HEK293T (cell line): ENCODE measurements at places on chromosomes 2 and 18.

GRCh38 chr2:57460396-57461276 is 586.0 kb upstream of the VRK2 start:
- no peak for DNase-seq

DNA sequence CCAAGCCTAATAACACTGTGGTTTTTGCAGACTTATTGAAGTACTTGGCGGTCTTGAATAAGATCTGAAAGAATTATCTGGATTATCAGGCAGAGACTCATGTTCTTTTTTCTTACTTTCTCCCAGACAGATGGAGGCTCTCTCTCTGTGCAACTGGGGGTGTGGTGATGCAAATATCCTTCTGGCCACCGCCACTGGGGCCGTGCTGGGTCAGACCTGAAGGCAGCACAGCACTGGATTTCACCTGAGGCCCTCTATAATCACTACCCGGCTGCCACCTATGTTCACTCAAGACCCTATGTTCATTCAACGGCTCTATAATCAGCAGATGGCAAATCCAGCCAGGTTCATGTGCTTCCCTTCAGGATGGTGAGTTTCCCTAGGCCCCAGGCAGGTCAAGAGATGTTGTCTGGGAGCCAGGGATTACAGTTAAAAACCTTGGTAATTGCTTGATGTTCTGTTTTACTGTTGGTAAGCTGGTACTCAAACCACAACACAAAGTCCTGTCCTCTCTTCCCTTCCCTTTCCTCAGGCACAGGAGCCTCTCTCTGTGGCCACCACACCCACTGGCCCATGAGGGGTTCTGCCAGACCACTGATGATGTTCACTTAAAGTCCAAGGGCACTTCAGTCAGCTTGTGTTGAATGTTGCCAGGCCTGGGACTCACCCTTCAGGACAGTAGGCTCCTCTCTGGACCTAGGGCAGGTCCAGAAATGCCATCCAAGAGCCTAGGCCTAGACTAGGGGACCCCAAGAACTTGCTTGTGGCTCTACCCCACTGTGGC is 205.3 kb upstream of the GCFC2 start:
- DNase-seq: no peak

DNA sequence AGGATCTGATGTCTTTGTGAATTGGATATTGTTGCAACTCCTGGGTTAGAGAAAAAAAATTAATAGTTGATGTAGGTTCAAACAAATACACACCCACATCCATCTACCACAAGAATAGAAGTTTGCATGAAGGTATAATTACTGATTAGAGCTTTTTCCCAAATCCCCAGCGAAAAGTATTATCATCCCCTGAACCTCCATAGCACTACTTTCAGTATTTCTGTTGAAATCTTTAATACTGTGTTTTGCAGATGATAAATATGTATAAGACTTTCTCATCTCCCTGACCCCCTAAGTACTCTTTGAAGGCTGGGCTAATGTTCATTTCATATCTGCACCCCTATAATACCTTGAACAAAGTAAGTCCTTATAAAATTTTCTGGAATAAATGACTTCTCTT is 6.4 kb downstream of the FN1 start:
- DNase-seq: no peak

DNA sequence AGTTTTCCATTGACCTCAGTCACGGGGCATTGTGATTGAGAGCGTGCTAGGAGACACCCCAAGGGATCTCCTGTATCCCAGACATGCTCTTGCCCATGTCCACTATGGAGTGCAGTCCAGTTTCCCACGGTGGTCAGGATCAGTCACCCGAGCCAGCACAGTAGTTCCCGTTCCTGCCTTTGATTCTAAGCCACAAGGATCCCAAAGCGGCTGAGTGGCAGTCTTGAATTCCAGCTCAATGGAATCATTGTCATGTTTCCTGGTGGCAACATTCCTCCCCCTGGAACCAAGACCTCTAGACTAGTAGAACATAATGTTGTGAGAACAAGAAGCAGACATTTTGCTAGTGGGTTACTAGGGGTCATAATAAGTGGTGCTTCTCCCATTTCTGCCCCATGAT is 154.3 kb downstream of the SEPTIN10 start:
- no peak for DNase-seq

DNA sequence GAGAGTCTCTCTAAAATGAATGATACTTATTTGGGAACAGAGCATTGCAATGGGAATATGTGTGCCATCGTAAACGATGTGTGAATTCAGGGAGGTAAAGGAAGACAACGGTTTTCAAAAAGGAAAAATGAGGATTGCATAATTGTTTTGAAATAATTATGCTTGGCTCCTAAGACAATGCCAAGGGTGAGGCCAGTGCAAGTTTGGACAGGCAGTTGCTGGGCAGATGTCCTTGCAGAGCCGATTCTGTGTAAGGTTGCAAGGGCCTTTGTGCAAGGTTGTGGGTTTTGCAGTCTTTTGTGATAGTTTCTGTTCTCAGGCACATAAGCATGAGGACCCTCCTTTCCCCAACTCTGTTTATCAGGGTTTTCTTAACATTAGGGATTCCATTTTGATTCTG is 70.0 kb upstream of the ZNF236 start:
- DNase-seq: no peak

DNA sequence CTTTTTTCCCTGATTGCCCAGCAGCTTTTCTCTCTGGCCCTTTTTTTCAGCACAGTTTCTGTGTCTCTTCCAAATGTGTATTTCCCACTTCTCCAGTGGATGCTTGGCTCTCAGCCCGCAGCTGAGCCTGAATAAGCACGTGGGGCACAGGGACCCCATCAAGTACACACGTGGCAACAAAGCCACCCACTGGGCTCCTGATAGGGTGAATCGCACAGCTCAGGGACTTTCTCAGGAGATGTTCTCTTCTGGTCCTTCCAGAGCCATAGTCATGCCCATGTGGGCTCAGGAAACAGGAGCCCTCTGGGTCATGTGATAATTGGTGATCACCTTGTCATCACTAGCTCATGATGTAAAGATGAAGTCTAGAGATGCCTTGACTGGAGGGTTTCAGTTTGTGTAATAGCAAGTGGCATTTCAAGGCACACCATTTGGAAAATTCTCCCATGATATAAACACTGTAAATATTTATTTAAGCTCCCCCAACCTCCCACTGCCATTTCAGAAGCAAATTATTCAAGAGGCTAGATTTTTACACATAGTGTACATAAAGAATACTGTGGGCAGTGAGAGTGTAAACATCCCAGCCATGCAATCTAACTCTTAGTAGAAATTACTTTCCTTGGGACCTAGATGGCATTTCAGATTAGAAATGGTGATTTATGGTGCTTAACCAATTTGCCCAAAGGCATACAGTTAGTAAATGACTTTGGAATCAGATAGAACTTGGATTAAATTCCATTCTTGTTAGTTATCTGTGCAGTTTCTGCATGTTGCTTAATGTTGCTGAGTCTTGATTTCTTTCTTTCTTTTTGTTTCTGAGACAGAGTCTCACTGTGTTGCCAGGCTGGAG is 597.5 kb downstream of the SLC4A3 start:
- DNase-seq: no peak

DNA sequence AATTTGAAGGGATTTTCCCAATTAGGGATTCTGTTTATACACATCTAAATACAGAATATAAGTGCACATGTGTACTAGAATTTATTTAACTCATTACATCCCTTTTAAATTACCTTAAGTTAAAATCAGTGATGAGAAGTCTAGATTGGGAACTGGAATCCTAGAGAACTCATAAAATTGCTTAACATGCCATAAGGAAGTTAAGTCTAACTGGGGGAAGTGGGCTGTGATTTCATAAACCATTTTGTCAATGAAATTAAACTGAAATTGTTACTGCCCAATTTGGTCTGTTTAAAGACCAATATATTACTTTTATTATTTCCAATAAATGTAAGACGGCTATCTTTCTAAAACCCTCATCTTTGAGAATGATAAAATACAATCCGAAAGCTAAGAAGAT is 72.3 kb upstream of the CD226 start:
- DNase-seq: no peak

GRCh38 chr18:64131314-64131713 is 17.6 kb downstream of the LINC00305 start:
- no peak for DNase-seq

GRCh38 chr18:13218997-13219396 is 437 bp downstream of the LDLRAD4 start:
- DNase-seq: no peak

- DNase-seq: no peak
These were observed 10.1 kb downstream of the TEX51 start for GRCh38 chr2:126908721-126909177.

- no peak for DNase-seq
These were observed 120.3 kb downstream of the GYPC start for GRCh38 chr2:126776255-126776654.

GRCh38 chr2:238043851-238044250 is 16.9 kb upstream of the SCLY start:
- DNase-seq: no peak

DNA sequence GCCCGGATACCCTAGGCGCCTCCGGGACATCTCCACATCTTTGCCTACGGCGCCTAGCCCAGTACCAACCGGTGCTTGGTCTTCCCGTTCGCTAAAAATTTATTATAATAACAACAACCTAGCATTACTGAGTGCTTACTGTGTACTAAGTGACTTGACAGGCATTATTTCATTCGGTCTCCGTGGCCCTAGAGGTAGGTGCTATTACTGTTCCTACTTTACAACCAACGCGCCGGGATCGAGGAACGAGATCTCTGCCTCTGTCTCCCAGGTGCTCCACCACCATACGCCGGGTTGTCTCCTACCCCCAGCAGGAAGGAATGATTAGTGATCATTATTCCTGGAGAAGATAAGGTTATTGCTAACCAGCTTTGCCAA is 657 bp upstream of the BIN1 start:
- peak; percentile 43 for DNase-seq

GRCh38 chr2:128263902-128264331 is 54.8 kb downstream of the HS6ST1 start:
- no peak for DNase-seq

DNA sequence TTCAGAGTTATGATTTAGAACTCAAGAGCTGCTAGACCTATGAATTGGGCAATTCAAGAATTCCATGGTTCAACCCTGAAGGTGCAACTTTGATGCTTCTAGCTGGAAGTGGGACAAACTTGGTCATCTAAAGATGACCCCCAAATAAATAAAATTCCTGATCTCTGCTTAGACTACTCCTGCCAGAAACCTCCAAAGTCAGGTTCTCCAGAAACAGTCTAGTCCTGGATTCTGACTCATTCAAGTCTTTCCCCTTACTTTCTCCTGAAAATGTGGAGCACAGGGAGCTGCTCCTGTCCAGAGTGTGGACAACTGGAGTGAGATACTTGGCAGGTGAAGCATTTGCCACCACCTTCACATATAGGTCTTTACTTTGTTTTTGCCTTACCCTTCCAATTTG is 557.7 kb upstream of the TNP1 start:
- no peak for DNase-seq

DNA sequence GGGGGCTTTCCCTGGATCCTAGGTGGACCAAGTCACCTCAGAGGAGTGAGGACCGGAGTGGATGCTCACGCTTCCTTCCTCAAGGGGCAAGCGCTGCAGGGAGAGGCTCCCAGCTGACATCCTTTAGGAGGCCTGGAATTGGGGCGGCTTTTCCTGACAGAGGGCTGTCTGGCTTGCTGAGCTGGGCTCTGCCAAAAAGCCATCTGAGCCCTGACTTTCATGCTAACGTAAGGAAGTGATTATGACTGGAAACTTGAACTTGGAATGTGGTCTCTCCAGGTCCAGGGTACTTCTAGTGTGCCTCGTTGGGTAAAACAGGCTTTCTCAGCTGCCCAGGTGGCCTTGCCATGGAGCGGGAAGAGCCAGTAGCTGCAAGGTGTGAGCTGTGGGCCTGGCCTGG is 268.3 kb upstream of the SPRED2 start:
- no peak for DNase-seq

DNA sequence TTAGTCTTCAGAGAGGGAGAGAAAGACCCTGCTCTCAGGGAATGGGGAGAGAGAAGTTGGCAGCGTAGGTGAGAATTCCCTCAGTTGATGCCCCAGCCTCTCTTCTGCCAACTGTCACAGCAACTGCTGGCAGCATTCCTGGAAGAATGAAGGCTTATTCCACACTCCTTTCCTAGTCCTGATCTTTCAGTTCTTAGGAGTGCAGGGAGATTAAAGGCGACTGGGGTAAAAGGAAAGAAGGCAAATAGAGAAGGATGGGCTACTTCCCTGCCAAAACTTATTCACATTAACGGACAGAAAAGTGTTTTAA is 65.9 kb upstream of the ACAA2 start:
- DNase-seq: no peak

DNA sequence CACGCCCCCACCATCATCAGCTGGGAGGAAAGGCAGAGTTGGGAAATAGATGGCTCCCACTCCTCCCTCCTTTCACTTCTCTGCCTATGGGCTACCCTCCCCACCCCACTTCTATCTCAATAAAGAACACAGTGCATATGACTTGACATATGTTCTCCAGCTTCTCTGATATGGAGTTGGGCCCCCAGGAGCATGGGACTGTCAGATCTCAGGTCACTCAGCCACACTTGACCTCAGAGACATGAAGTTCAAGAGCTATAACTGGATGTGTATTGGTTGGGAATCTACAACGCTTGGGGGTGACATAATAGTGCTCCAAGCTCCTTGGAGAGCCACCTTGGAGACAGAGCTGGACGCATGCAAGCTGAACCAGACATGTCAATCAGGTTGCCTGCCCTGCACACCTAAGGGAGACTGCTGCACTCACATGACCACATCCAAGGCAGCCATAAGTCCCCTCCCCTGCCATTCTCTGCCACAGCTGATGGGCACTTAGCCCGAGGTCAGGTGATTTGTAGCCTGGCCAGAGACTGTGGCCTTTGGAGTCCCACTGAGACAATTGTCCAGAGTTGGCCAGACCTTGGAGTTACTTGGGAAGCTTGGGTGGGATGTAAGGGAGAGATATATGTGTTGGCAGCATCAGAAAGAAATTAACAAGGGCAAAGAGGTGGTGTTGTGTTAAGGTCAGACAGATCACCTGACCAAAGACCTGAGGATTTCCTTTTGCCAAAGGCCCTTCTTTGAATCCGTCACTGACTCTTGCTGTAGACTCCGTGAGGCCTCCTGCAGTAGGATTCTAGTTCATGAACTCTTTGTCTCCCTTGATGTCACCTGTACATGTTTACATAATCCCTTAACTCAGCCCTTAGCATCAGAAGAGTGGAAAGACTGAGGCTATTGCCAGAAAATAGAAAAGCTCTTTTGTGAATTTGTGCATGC is 3.7 kb downstream of the INHA start:
- DNase-seq: no peak

- DNase-seq: no peak
These were observed 2.8 kb upstream of the OSBPL6 start for GRCh38 chr2:178191511-178191910.

DNA sequence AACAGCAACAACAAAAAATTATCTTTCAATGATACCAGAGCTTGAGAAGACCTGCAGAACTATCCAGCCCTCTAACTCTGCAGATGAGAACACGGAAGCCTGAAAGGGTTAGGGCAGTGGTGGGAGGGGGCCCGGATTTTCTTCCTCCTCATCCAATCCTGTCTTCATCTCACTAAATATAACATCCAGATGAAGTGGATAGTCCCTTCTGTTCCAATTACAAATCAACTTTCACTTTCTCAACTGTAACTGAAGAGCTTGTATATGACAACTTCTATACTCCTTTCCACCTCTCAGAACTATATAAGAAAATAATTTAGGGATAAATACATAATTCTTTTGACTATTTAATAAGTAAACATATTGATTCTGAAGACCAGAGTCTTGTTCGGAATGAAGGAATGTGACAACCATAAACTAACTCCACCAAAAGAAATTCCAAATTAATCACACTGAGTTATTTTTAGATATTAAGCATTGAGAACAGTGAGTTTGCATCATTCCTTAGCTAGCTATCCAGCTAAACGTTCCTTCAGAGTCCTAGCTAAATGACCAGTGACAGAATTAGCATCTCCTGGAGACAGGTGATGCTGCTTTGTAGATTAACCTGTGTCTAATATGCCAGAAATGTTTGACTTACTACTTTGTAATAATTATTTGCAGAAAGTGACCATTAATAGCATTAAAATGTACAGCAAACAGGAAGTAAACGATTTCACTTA is 32.7 kb downstream of the SFT2D3 start:
- no peak for DNase-seq
